ENCODE measurements at places on chromosomes 5 and 9.

DNA sequence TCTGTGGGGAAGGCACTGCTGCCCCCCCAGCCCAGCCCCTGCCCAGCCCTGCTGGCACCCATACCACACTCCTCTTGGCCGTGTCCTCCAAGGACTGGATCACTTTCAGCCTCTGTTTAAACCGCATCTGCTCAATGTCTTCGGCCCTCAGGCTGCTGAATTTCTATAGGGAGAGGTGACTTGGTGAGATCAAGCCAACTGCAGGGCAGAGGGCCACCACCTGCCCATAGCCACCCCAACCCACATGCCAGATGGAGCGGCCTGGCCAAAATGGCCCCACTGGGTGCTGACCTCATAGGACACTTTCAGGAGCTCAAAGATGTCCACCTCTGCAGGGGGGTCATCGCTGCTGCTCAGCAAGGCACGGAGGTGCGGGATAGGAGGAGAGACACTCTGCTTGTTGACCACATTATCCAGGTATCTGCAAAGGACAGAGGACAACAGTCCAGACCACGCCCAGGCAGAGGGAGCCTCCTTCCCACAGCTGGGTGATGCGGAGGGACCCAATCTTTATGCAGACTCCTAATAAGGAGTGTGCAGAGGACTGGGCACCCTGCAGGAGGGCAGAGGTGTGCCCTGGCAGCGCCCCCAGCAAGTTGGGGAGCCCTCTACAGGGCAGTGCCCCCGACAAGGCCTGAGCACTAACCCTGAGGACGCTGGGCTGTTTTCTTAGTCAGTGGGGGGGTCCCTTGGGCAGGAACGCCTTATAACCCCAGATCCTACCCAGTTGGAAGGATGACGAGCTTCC, 14.4 kb upstream of the MRNIP start:
- no peak for DNase-seq

DNA sequence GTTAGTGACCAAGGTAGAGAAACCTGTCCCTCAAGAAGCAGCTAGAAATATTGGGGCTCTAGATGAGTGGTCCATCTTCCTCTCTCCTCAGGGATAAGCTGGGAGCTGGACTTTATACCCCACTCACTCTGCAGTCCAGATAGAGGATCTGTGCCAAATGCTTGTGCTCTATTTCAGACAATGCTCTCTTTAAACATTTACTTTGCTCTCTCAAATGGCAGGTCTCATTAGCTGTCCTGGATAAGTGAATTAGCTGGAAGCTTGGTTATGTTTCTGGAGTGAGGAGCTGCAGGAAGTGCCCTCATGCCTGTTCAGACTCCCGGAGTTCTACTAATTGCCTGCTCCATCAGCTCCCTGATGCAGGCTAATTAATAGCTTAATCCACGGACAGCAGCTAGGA, 151.1 kb upstream of the CCDC152 start:
- no peak for DNase-seq

DNA sequence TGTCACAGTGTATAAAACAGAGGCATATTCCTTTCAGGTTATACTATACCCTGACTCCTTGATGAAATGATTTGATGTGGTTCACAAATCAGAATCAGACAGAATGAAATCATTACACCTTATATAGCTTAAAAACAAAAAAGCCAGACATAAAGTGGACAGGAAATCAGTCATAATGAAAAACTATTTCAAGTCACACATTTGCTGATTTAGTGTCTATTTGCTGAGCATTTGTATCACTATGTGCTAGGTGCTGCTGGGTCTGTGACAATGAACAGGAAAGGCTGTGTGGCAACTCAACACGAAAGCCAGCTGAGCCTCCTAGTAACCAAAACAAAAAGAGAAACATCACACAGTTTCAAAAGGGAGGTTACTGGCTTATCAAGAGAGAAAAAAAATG, 194.0 kb downstream of the EFNA5 start:
- DNase-seq: no peak

- no peak for DNase-seq
These were observed 149.2 kb upstream of the CDKN2B start for GRCh38 chr9:22158271-22158670.

All from T-helper 22 cell (primary cell).